ENCODE measurements at places on chromosomes 7 and 10. TPM values are rescaled to one million over a fixed set of nuclear protein-coding genes. Genes with fewer than 3 reads are reported as not detected.

DNA sequence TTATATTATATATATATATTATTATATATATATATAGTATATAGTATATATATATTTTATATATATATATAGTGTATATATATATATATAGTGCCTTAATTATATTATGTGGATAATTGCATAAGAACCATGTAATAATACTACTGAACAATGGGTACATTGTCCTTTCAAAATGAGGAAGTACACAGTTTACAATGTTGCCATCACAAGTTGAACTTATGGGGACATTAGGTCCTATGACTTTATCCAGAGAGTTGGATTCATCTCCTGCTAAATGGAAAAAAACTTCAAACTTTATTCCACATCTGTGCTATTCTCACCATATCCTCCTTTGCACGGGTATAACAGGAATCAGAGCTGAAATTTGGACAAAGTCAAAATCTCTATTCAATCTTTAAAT, 105.0 kb upstream of the AGR3 start:
- DNase-seq = no peak
- no peak overlapping the region for H3K27ac ChIP-seq
- peaks cover 4% of the 10 kb centered on the region for H3K27me3 ChIP-seq
- peaks cover 2% of the 10 kb centered on the region for H3K4me1 ChIP-seq
- H3K36me3 ChIP-seq = no peaks in the 10 kb centered on the region

DNA sequence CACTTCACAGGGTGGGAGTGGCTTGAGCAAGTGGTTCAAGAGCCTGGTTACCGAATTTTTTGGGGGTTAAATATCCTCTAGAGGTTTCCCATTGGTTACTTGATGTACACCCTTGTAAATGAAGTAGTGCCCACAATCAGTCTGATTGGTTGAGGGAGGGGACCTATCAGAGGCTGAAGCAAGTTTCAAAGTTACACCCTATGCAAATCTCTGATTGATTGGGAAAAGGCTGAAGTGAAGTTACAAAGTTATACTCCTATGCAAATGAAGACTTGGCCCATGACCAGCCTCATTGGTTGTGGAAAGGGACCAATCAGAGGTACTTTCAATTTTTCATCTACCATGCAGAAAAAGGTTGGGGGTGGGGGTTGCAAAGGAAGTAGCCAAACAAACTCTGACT, 34.7 kb downstream of the UBE2D4 start:
- H3K36me3 ChIP-seq = peaks cover 3% of the 10 kb centered on the region
- peaks cover 5% of the 10 kb centered on the region for H3K4me1 ChIP-seq
- no peak overlapping the region for H3K27ac ChIP-seq
- no peak for DNase-seq

GRCh38 chr7:118573085-118573484, 348.6 kb downstream of the ANKRD7 start:
- no peaks in the 10 kb centered on the region for H3K4me1 ChIP-seq
- no peak overlapping the region for H3K4me3 ChIP-seq
- DNase-seq = no peak
- no peaks in the 10 kb centered on the region for H3K36me3 ChIP-seq
- no peak overlapping the region for H3K27ac ChIP-seq
- H3K27me3 ChIP-seq = no peaks in the 10 kb centered on the region

DNA sequence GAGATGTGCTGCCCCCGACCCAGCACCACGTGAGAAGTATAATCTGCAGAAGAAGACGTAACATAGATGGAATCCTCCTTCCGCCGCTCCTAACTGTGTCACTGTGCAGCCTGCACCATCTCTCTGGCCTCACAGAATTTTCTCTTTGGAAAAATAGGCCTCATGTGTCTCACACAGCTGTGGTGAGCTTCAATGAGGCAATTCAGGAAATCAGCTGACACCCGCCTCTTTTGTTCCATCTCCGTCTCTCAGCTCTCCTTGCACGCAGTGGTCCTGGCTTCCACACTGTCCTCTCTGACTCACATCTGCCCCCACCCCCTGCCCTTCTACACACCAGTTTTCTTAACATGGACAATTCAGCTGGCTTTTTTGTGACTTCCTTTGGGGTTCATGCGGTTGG, 7.2 kb downstream of the C10orf90 start:
- H3K4me1 ChIP-seq = no peaks in the 10 kb centered on the region
- no peak overlapping the region for H3K4me3 ChIP-seq
- DNase-seq = no peak
- H3K36me3 ChIP-seq = no peaks in the 10 kb centered on the region
- peaks cover 8% of the 10 kb centered on the region for H3K27me3 ChIP-seq
- H3K27ac ChIP-seq = no peak overlapping the region

DNA sequence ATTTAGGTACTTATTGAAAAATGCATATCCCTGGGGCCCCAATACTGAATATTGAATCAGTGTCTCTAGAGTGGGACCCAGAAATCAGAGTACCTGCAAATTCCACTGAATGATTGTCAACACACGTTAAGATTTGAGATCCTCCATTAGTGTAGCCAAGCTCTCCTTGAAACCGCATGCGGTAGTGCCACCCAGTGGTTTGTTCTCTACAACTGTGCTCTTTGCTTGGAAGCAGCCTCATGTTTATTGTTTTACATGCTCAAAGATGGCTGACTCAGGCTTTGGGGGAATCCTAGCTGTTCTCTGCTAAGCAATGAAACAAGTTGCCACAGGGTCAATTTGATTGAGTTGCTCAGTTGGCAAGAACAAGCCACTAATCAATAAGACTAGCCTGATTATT, 340.2 kb upstream of the CELF2 start:
- H3K27me3 ChIP-seq = no peaks in the 10 kb centered on the region
- no peak overlapping the region for H3K4me3 ChIP-seq
- peak; percentile 81 for DNase-seq
- H3K4me1 ChIP-seq = peaks cover 5% of the 10 kb centered on the region
- no peak overlapping the region for H3K27ac ChIP-seq

DNA sequence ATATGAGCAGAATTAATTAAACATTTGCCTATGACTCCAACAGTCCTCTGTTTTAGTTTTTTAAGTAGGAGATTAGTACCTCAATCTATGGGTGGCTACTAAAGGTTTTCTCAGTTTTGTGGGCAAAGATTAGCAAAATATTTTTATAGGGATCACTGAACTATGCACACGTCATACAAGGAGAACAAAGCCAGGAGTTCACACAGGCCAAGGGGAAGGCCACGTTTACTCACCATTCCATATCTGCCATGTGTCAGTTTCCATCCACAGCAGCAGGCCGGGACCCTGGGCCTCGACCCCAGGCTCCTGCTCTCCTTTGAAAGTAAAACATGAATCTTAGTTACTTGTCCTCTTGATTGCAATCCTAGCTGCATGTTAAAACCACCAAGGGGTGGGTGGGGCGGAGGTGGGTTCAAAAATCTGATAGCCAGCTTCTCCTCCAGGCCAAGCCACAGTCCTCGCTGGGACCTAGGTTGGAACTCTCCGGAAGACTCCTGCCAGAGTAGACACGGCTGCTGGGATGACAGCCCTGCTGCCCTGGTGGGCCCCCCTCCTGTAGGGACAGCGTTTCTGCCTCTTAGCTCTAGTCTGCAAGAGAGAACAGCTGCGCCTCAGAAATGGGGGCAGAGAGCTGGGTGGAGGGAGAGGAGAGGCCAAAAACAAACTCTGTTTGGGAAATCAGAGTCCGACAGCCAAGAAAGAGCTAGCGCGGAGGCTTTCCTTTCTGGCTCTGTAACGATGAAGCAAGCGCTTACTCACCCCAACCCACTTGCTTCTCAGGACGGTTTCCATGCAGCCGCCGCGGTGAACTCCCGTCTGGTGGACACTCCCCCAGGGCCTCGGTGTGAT, 35.6 kb downstream of the PITRM1 start:
- H3K4me1 ChIP-seq = no peaks in the 10 kb centered on the region
- no peaks in the 10 kb centered on the region for H3K27me3 ChIP-seq
- peaks cover 56% of the 10 kb centered on the region for H3K36me3 ChIP-seq
- H3K4me3 ChIP-seq = no peak overlapping the region
- no peak for DNase-seq
- H3K27ac ChIP-seq = no peak overlapping the region

DNA sequence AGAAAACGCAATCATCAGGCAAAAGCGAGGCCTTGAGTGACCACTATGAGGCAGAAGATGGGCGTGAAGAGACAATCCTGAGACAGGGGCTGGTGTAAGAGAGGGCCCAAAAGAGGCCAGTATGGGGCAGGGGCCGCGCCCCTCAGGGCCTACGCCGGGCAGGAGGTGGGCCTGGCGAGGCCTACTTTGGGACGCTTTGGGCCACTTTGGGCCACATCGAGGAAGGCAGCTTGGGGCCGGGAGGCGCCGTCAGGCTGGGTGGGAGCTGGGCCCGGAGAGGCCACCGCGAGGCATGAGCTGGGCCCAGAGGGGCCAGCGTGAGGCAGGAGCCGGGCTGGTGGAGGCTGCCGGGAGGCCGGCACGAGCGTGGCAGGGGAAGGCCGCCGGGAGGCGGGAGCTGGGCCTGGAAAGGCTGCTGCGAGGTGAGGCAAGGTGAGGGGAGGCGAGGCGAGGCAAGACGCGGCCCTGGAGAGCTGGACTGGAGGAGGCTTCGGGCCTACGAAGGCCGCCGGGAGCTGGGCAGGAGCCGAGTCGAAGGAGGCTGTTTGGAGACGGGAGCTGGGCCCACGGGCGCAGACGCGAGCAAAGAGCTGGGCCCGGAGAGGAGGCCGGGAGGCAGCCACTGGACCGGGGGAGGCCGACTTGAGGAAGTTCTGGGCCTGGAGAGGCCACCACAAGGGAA, 171.3 kb downstream of the TPST1 start:
- peaks cover 17% of the 10 kb centered on the region for H3K36me3 ChIP-seq
- no peaks in the 10 kb centered on the region for H3K27me3 ChIP-seq
- no peak overlapping the region for H3K27ac ChIP-seq
- no peak for DNase-seq

DNA sequence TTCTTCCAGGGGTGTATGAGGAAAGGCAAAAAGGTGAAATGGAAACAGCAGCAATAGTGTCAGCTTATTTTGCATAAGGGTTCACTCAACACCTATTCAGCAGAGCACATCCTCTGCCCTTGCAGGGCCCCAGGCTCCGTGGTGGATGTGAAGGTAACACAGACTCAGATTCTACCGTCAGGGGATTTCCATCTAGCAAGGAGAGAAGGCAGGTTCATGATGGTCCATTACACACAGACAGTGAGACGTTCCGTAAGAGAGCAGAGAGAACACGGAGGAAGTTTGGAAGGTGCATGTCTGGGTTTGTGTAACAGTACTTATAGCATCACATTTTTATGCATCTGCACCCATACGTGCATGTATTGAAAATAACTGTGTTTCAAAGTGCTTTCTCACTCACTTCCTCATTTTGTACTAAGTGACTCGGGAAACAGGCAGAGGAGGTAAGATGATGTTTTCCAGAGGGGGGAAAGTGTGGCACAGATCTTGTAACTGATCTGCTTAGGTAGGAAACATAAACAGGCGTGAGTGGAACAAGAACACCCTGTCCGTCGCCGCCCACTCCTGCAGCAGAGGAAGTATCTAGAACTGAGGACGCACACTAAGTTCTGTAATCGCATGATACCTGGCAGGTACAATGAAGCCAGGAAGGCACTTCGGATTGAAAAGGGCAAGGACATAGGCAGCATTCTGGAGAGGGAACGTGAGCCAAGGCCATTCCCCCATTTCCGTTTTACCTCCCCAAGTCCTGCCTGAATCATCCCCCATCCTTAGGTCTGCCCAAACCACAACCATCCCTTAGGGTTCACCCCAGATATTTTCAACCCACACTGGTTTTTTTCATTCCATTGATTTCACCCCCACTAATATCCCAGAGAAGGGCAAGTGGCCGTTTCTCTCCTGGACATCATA, 1.0 kb upstream of the ENO4 start:
- peak overlapping the region; percentile 5 for H3K4me3 ChIP-seq
- peak; percentile 59 for DNase-seq
- peaks cover 60% of the 10 kb centered on the region for H3K27me3 ChIP-seq
- H3K36me3 ChIP-seq = no peaks in the 10 kb centered on the region
- H3K27ac ChIP-seq = no peak overlapping the region
- H3K4me1 ChIP-seq = peaks cover 13% of the 10 kb centered on the region

- peaks cover 2% of the 10 kb centered on the region for H3K27me3 ChIP-seq
- H3K27ac ChIP-seq = no peak overlapping the region
- no peaks in the 10 kb centered on the region for H3K4me1 ChIP-seq
- no peak for DNase-seq
- no peaks in the 10 kb centered on the region for H3K36me3 ChIP-seq
Measured at GRCh38 chr10:3636356-3637181, 148.4 kb downstream of the KLF6 start.

DNA sequence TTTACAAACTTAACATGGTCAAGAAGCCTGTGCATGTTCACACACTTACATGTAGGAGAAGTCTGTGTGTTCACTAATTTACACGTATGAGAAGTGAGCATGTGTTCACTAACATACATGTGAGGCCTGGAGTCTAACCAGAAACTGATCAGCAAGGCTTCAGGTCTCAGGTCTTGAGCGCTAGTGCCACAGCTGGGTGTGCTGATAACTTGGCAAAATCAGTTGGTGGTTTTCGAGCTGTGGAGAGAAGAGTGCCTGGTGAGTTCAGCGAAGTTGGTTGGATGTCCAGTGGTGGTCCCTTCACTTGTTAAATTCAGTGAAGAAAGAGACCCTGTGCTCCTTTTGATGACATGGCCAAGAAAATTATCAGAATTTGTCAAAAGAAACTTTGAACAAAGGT, 98.7 kb downstream of the CELF2 start:
- H3K27me3 ChIP-seq = no peaks in the 10 kb centered on the region
- DNase-seq = no peak
- no peak overlapping the region for H3K4me3 ChIP-seq
- no peak overlapping the region for H3K27ac ChIP-seq

GRCh38 chr10:70478191-70479164, at the start of gene PALD1:
PALD1 (plus strand) TSS chr10:70478767; CDS start chr10:70525952, 47,185 bp downstream.
- peaks cover 43% of the 10 kb centered on the region for H3K4me1 ChIP-seq
- peak within 1 kb of the TSS; percentile 41 for H3K27ac ChIP-seq
- H3K4me3 ChIP-seq = peak within 1 kb of the TSS; percentile 74

DNA sequence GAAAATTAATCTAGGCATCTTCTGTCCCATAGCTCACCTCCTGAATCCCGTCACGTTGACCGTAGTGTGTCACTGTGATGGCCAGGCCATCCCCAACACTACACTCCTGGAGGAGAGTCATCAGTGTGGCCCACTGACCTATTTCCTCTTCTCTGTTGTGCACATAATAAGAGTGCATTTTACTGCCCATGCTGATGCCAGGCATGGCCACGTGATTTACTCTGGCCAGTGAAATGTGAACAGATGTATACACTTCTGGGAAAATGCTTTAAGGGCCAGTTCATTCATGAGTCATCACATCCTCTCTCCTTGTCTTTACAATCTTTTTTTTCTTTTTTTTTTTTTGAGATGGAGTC, 101.9 kb upstream of the PIP4K2A start:
- no peaks in the 10 kb centered on the region for H3K36me3 ChIP-seq
- H3K27me3 ChIP-seq = no peaks in the 10 kb centered on the region
- no peak overlapping the region for H3K4me3 ChIP-seq
- peaks cover 11% of the 10 kb centered on the region for H3K4me1 ChIP-seq
- no peak for DNase-seq

PRPS1L1 gene
- not detected for total RNA-seq

OR6V1 gene
- not detected for total RNA-seq

HOGA1 gene
- total RNA-seq = not detected

TEX36 gene
- not detected for total RNA-seq

MSRB2 gene
- 16.0 TPM for total RNA-seq

Data from activated naive CD4-positive, alpha-beta T cell treated with anti-CD3 and anti-CD28 coated beads for 36 hours (primary cell).